ENCODE measurements at places on chromosomes 1 and 21.

- no peak for DNase-seq
Measured at GRCh38 chr1:204495078-204495753, 611 bp upstream of the PIK3C2B start.

DNA sequence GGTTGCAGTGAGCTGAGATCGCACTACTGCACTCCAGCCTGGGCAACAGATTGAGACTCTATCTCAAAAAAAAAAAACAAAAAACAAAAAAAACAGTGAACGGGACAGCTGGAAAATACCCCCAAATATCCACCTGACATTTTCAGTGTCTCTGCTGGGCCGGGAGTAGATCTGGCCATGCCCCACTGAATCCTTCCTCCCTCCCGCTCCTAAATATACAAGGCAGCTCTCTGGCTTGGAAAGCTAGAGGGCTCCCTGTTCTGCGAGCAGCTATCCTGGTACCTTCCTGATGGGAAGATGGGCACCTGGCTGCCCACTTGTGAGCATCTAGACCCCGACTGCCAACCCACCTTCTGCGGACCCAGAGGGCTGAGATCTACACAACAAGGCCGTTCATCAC, 21.4 kb downstream of the SPSB1 start:
- DNase-seq = no peak

DNA sequence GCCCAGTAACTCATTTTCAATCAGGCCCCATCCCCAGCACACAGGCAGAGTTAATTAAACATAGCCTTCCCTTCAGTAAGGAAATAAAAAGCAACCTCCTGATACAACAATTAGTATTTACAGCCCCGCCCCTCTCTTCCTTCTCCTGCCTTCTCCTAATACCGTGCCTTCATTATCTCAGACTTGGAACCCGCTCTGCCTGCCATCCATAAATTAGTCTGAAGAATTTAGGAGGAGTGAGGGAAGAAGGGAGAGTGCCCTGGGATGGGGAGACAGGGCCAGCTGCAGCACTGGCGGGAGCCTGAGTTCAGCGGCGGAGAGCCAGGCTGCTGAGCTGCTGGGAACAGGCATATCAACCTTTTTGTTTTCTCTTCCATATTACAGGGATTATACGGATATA, 172.8 kb downstream of the ACTL8 start:
- no peak for DNase-seq

DNA sequence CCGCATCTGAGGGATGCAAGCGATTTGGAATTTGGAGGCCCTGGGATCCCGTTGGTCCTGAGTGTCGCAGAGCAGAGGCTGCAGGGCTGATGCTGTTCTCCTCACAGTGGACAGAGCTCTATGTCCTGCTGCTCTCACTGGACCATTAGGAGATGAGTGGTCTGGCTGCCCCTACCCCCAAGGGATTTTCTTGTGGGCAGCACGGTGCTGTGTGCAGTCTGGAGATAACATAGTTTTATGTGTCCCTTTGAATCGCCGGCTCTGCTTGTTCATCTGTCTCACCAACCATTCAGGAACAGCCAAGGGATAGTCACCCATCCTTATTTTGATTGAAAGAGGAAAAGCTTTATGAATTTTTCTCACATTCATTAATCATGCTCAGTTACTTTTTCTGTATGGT, 49.9 kb downstream of the CHRM3 start:
- no peak for DNase-seq
